ENCODE measurements at places on chromosomes 3 and 15. TPM values are rescaled to one million over a fixed set of nuclear protein-coding genes. Genes with fewer than 3 reads are reported as not detected.

Gene CPA3
- 10.1 TPM for total RNA-seq

Gene MAP3K13
- total RNA-seq, result 34.7 TPM

Gene TGM5
- 3.1 TPM for total RNA-seq

Gene FANCD2OS
- not detected for total RNA-seq

Gene USP50
- total RNA-seq, result 1.3 TPM

Gene LTF
- total RNA-seq, result 190 TPM

Gene PATL2
- 2.6 TPM for total RNA-seq

Gene PAQR5
- total RNA-seq, result 2.0 TPM

Gene CYP1A1
- total RNA-seq, result 4.8 TPM

Gene RHOV
- total RNA-seq, result not detected

DNA sequence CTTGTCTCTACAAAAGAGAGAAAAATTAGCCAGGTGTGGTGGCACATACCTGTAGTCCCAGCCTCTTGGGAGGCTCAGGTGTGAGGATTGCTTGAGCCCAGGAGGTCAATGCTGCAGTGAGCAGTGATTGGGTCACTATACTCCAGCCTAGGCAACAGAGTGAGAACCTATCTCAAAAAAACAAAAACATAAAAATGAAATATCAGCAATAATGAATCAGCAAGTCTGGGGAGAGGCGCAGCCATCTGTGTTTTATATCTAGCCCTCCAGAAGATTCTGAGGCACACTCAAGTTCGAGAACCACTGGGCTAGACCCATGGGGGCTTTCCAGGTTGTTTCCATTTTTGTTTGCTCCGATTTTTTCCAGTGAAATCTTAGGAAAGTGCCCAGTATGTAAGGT lies 88.1 kb upstream of the BCL6 start:
- no peak for DNase-seq

DNA sequence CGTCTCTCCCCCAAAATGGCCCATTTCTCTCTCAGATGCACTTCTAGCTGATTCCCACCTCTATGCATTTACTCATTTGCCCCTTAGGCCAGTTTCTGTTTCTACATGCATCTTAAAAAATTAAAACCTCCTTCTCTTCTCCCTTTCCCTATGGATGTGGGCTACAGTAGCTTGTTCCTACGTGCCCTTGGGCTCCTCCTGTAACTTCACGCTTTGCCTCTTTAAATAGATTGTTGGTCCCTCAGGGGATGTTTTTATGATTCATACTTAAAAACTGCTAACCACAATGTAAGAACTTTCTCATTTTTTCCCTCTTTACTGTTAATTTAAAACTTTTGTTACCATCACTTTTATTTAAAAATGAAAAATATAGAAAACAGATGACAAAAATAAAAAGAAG lies 185.6 kb upstream of the MRPL3 start:
- no peak for DNase-seq

GRCh38 chr3:146865175-146865755 lies 260.1 kb upstream of the PLSCR5 start:
- DNase-seq, result no peak

DNA sequence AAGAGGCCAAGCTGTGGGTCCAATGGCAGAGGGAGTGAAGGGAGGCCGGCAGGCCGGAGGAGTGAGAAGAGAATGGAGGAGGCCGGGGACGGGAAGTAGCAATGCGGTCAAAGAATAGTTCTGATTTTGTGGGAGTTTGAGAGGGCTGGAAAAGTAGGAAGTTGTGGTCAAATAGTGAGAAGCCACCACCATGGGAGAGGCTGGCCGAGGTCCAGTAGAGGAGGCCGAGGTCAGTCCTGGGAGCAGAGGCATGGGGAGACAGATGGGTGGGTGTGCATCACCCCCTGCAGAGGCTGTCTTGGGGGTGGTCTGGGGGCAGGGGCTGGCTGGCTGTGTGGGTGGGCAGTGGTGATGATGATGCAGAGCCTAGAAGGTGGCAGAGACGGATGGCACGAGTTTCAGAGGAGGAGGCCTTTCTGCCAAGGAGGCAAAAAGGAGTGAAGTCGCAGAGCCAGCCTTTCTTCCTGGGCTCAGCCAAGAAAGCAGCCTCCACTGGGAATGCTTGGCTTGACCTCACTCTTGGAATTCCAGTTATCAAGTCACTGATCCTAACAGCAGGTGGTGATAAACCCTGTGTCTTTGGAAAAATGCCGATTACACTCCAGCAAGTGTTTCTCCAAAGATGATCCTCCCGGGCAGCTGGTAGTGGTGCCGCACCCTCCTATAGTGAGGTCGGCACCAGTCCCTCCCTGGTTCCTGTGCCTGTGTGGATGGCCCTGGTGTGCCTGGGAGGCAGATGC lies 57.3 kb downstream of the ARNT2 start:
- DNase-seq, result no peak

DNA sequence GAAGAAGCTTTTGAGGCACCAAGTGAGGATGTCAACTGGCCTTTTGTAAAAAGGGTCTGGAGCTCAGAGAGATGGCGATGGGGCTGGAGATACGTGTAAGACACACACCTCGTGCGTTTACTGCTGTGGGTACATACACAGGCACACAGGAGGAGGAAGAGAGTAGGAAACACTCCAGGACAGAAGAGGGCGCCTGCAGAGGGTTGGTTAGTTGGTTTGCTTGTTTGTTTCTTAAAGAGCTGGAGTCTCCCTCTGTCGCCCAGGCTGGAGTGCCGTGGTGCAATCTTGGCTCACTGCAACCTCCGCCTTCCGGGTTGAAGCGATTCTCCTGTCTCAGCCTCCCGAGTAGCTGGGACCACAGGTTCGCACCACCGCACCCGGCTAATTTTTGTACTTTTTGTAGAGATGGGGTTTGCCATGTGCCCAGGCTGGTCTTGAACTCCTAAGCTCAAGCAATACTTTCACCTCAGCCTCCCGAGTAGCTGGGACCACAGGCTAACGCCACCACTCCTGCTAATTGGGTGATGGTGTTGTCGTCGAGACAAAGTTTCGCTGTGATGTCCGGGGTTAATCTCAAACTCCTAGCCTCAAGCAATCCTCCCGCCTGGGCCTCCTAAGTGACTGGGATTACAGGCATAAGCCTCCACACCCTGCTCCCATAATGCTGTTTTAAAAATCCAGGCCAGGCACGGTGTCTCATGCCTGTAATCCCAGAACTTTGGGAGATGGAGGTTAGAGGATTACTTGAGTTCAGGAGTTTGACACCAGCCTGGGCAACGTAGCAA lies 1.3 kb upstream of the PRR20G start:
- DNase-seq, result no peak

DNA sequence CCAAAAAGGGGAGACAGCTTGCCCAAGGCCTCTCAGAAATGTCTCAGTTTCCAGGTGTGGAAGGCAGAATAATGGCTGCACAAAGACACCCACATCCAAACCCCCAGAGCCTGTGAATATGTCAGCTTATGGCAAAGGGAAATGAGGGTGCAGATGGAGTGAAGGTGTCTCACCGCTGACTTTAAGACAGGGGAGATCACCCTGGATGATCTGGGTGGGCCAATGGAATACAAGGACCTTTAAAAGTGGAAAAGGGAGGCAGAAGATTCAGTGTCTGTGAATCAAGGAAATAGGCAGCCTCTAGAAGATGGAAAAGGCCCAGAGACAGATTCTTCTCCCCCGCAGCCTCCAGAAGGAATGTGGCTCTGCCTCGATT lies 48.8 kb upstream of the ATP2B2 start:
- peak; percentile 37 for DNase-seq

GRCh38 chr15:89172921-89173320 lies 48.5 kb downstream of the RLBP1 start:
- no peak for DNase-seq

- DNase-seq, result no peak
Observed at GRCh38 chr3:186828340-186828739, 14.2 kb upstream of the ADIPOQ start.

- peak; percentile 17 for DNase-seq
Observed at GRCh38 chr15:28984421-28985315, 98.9 kb downstream of the APBA2 start.

GRCh38 chr3:68049776-68050175 lies 395.4 kb upstream of the SUCLG2 start:
- no peak for DNase-seq

DNA sequence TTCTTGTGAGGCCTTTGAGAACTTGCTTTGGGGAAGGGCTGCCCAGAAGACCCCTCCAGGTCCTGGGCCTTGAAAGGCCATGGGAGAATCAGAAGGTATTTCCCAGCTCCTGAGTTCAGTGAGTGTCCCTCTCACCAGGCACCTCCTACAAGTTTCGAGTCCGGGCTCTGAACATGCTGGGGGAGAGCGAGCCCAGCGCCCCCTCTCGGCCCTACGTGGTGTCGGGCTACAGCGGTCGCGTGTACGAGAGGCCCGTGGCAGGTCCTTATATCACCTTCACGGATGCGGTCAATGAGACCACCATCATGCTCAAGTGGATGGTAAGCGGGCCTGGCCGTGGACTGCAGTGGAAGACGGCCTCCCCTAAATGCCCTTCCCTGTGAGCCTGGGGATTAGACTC lies 68.3 kb downstream of the BOC start:
- no peak for DNase-seq

GRCh38 chr15:60751985-60752952 lies 273.3 kb upstream of the ICE2 start:
- DNase-seq, result peak; percentile 22

GRCh38 chr3:20769430-20769829 lies 583.4 kb upstream of the SGO1 start:
- DNase-seq, result no peak

- DNase-seq, result no peak
Observed at GRCh38 chr3:61218504-61218903, 32.7 kb downstream of the FHIT start.

- DNase-seq, result no peak
Observed at GRCh38 chr3:168249205-168249549, 153.5 kb upstream of the GOLIM4 start.

GRCh38 chr3:66432767-66433521 lies 67.9 kb downstream of the LRIG1 start:
- DNase-seq, result no peak

DNA sequence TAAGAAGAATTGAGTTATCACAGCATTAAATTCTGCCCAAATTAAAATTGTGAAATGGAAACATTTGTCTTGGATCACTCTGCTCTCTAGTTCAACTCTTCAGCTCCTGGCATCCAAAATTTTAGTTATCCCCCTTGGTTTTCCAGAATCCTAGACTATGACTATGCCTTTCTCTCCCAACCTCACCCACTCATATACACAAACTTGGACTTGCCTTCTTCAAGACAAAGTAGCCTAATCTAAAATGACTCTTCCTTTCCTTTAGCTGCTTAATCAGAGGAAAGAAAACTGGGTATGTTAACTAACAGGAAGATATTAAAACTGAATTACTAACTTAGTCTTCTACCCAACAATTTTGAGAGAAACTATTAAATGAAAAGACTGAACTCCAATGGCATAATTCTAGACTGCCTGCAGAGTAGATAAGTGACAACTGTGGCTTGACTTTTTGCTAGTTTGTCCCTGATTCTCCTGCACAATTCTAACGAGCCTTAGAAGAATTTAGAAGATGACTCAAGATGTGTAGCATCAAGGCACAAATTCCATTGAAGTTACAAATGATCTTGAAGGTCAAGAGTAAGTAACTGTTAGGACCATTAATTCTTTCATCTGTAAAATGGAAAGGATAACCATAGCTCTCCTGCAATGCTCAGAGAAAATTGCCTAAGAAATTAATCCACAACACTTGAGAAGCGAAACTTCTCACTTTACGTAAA lies 5.2 kb upstream of the GOLIM4 start:
- DNase-seq, result no peak

GRCh38 chr15:92843814-92844213 lies 56.3 kb upstream of the CHD2 start:
- DNase-seq, result no peak

DNA sequence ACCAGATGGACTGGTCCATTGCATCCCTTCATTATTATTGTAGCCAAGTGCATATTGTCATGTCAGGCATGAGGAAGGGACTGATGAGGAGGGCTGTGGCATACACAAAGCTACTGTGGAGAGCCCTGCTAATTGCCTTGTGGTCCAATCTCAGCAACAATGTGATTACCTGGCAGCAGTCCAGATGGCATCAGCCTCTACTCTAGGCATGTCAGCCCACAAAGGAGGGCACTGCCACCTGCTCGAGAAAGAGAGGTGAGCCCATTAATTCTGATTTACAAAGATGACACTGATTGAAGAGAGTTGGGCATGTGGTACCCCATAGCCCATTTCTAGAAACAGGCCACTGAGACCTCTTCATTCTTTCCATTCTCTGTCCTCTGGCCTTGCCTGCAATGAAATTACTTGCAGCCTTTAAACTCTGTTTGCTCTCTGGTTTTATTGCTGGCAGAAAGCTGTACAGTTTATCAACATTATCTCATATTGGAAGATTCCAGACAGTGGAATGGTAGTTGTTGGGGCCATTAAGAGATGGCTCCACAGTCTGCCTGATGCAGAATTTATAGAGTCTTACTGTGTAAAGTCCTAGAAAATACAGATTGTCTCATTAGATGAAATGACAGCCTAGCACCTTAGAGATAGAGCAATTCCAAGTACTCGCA lies 307.7 kb downstream of the ARPP21 start:
- no peak for DNase-seq

GRCh38 chr3:188978421-188979171 lies 193.2 kb upstream of the TPRG1 start:
- DNase-seq, result no peak

GRCh38 chr3:28718074-28718849 lies 369.6 kb upstream of the AZI2 start:
- no peak for DNase-seq

GRCh38 chr3:67012564-67012963 lies 14.5 kb downstream of the KBTBD8 start:
- no peak for DNase-seq

DNA sequence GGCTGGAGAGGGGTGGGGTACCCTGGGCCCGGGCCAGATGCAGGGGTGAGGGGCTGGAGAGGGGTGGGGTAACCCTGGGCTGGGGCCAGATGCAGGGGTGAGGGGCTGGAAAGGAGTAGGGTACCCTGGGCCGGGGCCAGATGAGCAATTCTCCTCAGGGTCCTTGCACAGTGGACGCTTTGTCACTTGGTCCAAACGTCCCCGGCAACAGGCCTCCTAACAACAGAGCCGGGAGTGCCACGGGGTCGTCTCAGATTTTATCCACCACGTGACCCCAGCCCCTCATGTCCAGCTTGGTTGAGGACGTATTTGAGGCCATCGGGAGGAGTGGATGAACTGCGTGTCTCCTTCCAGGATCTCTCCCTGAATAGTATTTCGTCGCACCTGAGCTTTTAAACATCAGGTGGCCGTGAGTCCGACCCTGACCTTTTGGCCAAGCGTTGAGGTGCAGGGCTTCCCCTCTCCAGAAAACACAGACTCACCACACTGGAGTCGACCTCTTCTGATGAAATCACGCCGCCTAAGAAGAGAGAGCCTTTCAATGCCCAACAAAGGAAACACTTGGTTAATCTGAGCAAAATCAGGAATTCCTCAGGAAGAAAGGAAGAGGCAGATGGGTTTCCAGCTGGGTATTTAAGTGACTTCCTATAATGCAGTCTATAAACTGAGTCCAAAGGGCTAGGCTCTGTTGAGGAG lies 12.8 kb upstream of the LRRC15 start:
- DNase-seq, result no peak

Measured in breast epithelium (tissue), 4 donors.